Naive B cell (primary cell): ENCODE measurements at places on chromosomes 3 and 15. TPM values are rescaled to one million over a fixed set of nuclear protein-coding genes. Genes with fewer than 3 reads are reported as not detected.
A peak's percentile ranks its signal among the peaks of the same experiment; 100 is the strongest.

- no peak for DNase-seq
Observed at GRCh38 chr3:58672880-58673279, 6.3 kb upstream of the FAM3D start.

DNA sequence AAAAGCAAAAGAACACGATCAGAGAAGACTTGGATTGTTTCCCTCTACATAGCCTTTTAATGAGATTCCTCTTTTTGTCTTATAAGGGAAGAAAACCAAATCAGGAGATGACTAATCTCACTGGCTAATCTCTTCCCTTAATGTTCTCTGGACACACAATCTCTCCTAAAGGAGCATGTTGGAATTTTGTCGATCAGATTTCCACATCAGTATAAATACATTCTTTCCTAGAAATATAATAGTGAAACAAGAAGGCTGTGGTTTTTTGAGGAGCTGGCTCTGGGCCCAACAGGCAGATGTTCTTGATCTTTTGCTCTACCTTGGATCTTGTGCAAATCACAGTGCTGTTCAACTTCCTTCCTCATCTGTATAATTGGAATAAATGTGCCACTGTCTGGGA is 94.0 kb downstream of the GTPBP8 start:
- DNase-seq, result no peak

GRCh38 chr3:30518872-30519271 is 87.5 kb upstream of the TGFBR2 start:
- no peak for DNase-seq

DNA sequence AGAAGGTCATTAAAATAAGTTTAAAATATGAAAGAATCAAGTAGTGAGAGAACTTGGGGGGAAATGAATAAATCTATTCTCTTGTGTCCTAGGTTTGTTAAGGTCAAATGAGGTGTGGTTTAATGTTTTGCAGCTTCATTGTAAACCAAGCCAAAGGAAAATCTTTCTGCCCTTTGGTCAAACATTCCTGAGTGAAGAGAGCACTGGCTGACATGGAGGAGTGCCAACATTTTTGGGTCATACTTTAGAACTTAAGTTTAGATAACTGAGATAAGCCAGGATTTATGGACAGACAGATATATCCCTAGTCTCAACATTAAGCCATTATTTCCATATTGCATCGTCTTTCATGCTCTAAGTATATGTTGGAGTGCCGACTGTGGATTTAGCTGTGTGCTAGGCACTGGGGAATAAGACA is 66.4 kb downstream of the PTPRG start:
- DNase-seq, result no peak

GRCh38 chr3:9859530-9860025 is 15.8 kb upstream of the RPUSD3 start:
- DNase-seq, result no peak

DNA sequence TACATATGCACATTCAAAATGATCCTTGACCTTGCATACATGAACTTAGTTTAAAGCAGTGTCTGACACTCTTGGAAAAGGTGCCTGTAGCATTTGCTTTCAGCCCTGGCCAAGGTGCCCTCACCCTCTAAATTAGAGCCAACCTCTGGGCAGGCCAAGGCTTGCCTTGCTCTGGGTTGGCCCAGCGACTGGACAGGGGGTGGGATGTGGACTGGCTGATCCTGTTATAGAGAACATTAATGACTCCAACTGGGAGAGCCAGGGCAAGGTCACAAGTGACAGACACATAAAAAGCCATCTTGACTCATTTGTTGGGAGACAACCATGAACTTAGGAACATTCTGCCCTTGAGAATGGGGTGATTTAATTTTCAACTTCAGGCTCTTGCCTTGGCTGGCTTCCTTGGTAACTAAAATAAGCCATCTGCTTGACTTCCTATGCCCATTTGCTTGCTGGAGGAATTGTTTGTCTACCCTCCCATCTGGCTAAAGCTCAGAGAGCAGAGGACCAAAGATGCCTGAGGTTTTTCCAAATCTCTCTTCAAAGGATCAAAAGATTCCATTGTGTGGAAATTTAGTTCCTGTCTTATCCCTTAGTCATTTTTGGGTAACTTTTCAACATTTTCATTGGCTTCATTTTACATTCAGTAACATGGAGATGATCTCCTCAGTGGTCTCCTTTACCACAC is 403.7 kb downstream of the SOX2 start:
- DNase-seq, result no peak

- DNase-seq, result no peak
Observed at GRCh38 chr3:45026038-45026437, at the start of gene CLEC3B. TSS of gene CLEC3B (plus strand) at chr3:45026303. CDS start at chr3:45026363, 60 bp downstream.

- no peak for DNase-seq
Observed at GRCh38 chr3:10707400-10708215, 108.4 kb upstream of the SLC6A11 start.

GRCh38 chr3:143885780-143886427 is 37.6 kb upstream of the SLC9A9 start:
- DNase-seq, result peak; percentile 42

ZIC4 gene
- polyA plus RNA-seq, result not detected

CHRNA7 gene
- polyA plus RNA-seq, result not detected

SNAPC5 gene
- polyA plus RNA-seq, result 56.0 TPM
